ENCODE measurements at places on chromosomes 7 and 10.

- no peak for DNase-seq
Observed at GRCh38 chr10:78771260-78771659, 297.5 kb upstream of the ZMIZ1 start.

GRCh38 chr10:22824520-22824919 is 103.3 kb upstream of the ARMC3 start:
- DNase-seq = no peak

DNA sequence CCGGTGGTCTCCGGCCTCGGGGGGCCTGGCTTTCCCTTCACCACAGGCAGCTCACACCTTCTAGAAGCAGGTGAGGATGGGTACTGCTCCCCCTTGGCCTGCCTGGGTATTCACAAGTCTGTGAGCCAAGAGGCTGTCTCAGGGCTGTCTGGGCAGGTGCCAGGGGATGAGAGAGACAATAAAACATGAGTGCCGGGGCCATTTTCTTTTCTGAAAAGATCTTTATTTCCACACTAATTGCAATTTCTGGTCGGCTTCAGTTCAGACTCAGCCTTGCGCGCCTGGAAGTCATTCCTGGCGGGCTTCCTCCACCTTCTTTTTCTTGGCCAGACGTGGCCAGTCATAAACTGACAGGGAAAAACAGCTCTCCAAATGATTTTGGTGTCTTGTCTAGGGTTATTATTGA is 171.2 kb downstream of the ARHGAP12 start:
- no peak for DNase-seq

- DNase-seq = no peak
Observed at GRCh38 chr10:83272666-83273434, 866.5 kb upstream of the GHITM start.

DNA sequence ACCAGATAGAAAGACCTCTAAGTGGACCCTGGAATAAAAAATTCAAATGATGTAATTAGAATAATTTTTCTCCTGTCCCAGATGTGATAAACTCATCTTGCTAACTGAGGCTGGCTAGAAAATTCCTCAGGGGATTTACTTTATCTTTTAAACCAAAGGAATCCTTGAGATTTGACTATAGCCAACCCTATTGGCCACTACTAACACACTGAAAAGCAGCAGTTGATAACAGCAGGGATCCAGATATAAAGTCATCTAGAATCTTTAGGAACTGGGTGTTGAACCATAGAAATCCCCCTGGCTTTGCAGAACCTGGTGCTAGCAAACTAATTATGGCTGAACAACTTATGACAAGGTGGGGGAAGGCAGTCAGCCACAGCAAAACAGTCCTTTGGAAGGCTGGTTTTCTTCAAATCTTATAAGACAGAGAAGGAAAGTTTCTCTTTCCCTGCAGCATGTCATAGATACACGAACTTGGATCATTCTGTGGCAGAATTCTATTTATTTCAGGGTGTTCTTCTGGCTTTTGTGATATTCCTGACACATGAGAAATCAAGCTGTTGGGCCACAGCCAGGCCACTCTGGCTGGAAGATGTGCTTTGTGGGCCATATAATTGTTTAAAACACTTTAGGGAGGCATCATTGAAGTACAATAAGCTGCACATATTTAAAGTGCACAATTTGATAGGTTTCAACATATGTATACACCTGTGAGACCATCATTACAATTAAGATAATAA is 643.6 kb downstream of the SORCS3 start:
- no peak for DNase-seq

DNA sequence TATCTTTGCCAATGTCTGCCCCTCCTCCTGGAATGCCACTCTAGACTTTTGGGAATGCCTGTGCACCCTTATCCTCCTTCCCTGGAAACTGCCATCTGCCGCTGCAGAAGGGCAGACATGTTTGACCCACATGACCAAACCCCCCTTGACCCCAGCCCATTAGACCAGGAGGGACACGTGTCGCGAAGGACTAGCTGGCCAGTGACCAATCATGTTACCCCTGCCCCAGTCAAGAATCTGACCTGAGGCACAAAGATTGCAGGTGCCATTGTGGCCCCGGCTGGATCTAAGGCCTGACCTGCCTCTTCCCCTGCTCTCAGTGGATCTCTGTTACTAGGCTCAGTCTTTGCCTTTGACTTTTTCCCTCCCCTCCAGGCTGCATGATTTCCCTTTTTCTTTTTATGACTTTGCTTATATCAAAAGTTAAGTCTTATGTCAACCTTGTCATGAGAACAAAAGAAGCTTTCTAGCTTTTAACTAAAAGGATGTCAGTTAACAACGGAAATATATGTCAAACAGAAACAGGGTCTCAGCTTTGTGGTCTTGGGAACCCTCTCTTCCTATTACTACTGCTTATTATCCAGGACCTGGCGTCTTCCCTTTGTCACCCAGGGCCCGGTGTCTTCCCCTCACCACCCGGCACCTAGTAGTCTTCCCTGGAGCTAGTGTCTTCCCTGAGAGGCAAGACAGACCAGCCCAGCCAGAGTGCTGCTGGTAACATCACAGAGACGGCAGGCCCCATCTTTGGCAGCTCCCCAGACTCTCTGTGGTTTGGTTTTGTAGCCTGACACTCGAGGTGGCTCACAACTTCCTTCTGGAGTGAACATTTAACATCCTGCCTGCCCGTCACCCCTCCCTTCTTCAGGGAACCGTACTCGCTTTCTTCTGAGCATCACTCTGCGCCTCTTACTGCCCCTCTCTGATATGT is 24.4 kb upstream of the PPIF start:
- DNase-seq = no peak

GRCh38 chr10:78550090-78550489 is 516.4 kb downstream of the RPS24 start:
- no peak for DNase-seq

GRCh38 chr10:22537810-22538209 is 176.6 kb downstream of the PIP4K2A start:
- no peak for DNase-seq

GRCh38 chr7:17532861-17533404 is 234.5 kb downstream of the AHR start:
- no peak for DNase-seq

- DNase-seq = no peak
Observed at GRCh38 chr10:110629680-110630191, 14.4 kb upstream of the RBM20 start.

GRCh38 chr10:44183667-44184632 is 200.9 kb downstream of the CXCL12 start:
- DNase-seq = no peak

DNA sequence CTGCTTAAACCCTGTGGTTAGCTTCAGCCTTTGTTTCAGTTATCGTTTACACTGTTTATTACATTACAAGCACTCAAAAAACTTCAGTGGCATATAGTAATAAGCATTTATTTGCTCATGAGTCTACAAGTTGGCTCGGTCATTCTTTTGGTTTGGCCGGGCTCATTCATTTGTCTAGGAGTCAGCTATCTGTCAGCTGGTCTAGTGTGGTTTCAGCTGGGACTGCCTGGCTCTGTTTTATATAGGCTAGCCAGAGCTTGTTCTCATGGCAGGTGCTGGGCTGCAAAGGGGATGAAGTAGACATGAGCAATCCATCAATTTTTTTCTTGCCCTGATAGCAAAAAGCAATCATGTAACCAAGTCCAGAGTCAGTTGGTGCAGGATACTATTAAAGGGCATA is 103.6 kb downstream of the MKLN1 start:
- no peak for DNase-seq

DNA sequence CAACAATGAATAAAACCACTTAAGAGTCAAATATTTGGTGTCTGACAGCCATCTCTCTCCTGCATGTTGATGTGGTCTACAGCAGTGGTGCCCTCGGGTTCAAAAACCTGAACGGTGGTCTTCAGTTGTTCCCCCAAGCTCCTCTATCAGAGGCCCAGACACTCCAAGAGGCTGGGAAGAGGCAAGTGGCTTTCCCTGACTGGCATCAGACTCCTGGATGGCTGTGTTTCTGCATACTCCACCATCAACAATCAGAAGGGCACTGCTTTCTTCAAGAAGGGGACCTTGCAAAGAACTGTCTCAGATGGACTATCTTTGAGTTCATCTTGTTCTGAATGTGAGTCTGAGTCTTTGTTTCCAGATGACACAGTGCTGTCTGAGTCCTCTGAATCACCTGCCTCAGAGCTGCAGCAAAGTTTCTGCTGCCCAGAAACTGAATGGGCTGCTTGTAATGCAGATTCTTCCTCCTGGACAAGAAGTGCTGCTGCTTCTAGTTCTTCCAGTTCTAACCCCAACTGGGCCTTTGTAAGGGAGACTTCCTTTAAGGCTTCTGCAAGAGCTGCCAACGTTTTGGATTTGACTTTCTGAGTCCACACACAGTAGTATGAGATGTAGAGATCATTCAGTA is 5.9 kb upstream of the SGMS1 start:
- DNase-seq = no peak

GRCh38 chr7:121273467-121274167 is 55.2 kb upstream of the WNT16 start:
- DNase-seq = no peak

GRCh38 chr7:106316947-106317346 is 32.2 kb upstream of the NAMPT start:
- DNase-seq = no peak

DNA sequence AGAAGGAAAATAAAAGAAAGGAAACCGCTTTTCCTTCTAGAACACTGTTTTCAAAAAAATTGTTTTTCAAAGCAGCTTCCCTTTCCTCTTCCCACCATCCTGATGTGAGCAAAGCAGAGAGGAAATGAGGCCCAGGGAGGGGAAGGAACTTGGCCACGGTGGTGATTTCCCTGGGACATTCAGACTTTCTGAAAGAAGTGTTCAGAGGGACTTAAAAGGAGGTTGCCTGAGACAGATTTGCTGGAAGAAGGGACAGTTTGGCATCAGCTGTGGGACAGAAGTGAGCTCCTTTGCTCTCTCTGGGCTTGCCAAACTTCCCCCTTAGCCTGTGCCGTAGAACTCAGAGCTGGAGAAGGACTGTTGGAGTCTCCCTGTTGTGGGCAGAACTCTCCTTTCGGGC is 30.3 kb downstream of the ADCYAP1R1 start:
- no peak for DNase-seq

DNA sequence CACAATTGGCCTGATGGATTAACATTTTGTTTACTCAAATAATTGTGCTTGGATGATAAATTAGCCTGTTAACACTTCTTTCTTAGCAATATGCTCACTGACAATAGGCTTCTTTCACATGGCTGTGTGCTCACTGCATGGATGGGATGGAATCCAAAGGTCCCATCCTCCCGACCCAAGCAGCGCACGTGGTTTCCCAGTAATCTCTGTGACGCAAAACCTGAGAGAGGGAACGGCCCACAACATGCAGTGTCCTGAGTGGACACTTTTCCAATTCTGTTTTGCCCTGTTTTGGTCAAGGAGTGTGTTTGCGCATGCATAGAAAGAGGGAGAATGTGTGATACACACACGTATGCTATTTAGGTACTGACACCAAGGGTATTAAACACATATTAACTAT is 42.1 kb upstream of the RASGEF1A start:
- no peak for DNase-seq

DNA sequence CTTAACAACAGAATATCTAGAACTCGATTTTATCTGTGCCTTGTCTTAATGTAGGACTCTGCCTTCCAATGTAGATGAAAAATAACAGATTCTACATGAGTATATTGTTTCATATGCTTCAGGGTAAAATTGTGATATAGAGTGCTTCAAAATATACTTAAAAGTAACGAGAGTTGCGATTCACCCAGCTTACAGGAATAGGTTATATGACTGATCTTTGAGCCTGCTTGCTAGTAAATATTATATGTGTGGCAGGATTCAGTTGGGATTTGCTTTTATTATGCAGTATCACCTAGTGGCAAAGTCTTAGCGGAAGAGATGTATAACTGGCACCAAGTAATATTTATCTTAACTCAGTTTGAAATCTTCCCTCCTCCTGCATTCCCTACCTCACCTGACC is 183.3 kb downstream of the SEMA3E start:
- DNase-seq = no peak

- no peak for DNase-seq
Observed at GRCh38 chr7:158255156-158255555, 332.5 kb downstream of the PTPRN2 start.

DNA sequence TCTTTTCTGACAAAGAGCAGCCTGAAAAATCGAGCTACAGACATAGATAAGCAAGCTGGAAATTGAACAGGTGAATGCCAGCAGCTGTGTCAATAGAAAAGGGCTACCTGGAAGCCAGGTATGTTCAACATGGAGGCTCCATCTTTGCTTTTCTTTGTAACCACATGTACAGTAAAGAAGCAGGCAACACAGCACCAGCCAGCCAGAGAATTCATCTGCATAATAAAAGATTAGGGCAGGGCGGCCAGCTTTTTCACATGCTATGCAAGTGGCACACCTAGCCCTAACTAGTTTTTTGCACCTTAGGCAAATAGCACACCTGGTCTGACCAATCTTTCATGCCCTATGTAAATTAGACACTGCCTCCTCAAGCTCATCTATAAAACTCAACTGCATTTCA is 25.7 kb downstream of the COG5 start:
- no peak for DNase-seq

DNA sequence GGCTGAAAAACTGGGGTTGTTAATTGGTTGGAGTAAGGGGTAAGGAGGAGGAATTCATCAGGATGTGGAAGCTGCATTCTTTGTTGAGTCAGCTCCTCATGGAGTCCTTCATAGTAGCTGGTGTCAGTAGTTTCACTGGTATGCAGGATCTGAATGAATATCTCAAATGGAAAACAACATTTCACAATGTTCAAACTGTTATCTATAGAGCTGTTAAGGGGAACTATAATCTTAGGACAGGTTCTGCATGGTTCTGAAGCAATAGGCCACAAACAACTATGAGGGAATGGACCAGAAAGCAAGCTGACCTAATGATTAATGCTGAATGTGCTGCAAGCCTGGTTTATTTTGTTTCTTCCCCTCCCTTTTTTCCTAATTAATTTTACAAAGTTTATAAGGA is 225.8 kb downstream of the IPMK start:
- no peak for DNase-seq

DNA sequence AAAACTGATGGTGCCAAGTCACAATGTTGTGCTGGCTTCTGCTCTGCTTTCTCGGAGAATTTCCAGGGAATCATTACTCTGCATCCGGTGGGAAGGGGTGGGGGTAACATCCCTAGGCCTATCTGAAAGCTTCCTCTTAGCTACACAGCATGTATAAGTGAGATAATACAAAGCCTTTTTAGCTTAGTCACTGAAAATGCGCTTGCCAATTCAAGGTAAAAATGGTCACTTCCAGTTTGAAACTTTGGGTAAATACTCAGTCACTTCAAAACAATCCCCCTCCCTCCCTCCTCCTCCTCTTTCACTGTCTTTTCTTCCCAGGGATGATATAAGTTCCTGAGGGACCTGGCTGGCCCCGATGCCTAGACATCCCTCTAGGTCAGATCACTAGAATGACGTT is 57.3 kb upstream of the APBB1IP start:
- DNase-seq = no peak

DNA sequence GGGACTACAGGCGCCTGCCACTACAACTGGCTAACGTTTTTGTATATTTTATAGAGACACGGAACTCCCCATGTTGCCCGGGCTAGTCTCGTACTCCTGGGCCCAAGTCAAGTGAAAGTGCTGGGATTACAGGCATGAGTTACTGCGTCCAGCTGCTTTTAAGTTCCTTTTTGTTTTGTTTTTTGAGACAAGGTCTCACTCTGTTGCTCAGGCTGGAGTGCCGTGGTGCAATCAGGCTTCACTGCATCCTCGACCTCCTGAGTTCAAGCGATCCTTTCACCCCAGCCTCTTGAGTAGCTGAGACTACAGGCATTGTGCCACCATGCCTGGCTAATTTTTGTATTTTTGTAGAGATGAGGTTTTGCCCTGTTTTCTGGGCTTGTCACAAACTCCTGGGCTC is 155.0 kb downstream of the GALNT17 start:
- no peak for DNase-seq
